ENCODE measurements at places on chromosomes 1 and 21.

GRCh38 chr1:204323887-204324286 lies 35.8 kb downstream of the PLEKHA6 start:
- DNase-seq, result no peak

GRCh38 chr1:224762701-224763100 lies 146.6 kb downstream of the CNIH3 start:
- no peak for DNase-seq

DNA sequence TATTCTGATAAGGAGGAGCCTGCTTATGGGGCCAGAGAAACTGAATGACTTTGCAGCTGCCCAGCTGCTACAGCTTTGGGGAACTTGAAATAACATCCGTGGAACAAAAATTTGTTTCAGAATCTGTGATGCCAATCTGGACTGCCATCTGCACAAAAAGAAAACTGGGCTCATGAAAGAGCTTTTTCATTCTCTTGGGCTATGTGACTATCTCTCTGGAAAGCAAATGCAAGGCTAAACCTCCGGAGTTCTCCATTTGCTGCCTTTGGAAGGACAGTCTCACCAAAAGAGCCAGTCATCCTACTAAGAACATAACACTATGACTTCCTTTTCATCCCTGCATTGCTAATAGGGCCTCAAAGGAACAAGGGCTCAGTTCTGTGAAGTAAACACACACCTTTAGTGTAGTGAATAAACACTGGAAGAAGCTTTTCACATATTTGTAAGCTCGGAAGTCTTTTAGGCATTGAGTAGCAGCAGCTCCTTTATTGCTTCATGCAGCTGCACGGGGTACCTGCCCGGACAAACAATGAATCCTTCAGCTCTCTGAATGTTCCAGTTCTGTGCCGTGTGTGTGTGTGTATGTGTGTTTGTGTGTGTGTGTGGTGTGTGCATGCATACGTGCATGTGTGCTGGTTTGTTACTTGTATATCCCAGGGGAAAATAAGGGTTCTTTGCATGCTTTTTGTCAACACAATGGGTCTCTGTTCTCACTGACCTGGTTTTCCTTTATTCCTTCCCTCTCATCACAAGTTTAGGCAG lies 255.5 kb upstream of the SGIP1 start:
- DNase-seq, result peak; percentile 38

GRCh38 chr1:109201123-109201703 lies 12.5 kb upstream of the SARS1 start:
- no peak for DNase-seq

DNA sequence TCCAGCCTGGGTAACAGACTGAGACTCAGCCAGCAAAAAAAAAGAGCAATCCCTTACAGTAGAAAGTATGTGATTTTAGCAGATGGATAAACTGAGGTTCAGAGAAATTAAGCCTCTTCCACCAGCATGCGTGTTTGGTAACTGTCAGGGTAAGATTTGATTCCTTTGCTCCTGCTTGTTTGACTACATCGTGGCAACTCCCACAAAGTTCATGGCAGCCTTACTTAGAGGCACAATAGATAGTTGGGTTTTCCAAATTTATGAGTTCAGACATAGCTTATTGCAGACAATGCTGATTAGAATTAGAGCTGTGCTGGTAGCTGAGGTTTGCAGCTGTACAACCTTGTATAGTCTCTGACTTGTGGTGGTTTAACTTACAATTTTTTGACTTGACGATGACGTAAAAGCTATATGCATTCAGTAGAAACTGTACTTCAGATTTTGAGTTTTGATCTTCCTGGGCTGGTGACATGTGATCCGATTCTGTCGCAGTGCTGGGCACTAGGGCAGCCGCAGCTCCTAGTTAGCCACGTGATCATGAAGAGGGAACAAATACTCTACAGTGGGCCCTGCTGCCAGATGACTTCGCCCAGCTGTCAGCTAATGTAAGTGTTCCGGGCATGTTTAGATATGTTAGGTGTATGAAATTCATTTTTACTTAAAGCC lies 167.8 kb downstream of the DHRS3 start:
- DNase-seq, result no peak

DNA sequence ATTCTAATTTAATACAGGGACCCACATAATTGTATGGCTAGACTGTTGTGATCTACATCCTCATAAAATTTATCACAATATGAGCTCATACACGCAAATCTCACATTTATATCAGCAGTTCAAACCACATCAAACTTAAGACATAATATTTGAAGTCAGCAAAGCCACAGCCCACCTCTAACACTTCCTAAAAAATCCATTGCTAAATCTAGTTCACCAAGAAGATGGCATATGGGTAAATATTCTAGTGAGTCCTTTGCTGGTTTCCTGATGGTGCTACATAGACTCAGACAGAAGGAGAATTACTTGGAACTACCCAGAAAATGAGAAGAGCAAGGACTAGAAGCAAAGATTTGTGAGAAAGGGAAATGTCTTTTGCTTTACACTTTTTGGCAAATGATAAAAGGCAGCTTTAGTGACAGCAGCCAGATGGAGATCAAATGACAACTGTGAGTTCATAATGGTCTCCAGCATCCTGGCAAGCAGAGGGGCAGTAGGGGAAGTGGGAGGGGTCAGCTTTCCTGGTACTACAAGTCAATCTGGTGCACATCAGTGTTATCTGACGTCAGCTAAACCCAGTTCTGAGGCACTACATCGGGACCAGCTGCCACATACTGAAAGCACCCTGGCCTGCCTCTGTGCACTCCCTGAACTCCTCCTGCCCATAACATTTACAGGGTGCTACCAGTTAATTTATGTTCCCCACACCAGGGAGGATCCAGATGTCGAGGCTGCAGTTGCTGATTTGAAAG lies 10.6 kb upstream of the GADD45A start:
- DNase-seq, result peak; percentile 13

Data from NCI-H774 (cell line).